Left hindlimb (tissue), 1 donor: ENCODE measurements at places on chromosomes 16 and 17.

GRCh38 chr16:26005336-26005735 is 313.6 kb downstream of the HS3ST4 start:
- no peak for DNase-seq

DNA sequence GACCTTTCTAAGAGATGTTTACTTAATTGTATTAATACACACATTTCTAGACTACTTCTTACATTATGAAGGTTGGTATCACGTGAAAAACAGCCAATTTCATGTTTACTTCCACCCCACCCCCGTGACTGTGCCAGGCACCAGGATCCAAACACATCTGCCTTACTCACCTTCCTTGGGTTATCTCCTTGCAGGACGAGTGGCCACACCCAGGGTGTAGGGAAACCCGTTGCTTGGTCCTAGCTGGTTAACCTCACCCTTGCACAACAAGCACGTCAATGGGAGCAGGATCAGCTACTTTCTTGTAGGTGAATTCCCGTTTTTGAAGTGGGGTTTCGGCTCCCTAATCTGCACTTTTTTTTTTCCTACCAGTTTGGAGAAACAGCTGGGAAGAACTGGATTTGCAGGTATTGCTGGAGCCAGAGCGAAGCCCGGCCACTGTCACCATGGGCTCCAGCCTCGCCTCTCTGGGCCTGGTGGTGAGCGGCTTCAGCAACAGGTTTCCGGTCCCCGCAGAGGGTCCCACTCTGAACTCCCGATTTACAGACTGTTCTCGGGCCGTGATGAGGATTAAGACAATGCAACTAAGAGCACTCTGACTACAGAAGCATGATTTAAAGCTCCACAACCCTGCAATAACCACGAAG is 2.1 kb upstream of the UBB start:
- no peak for DNase-seq

DNA sequence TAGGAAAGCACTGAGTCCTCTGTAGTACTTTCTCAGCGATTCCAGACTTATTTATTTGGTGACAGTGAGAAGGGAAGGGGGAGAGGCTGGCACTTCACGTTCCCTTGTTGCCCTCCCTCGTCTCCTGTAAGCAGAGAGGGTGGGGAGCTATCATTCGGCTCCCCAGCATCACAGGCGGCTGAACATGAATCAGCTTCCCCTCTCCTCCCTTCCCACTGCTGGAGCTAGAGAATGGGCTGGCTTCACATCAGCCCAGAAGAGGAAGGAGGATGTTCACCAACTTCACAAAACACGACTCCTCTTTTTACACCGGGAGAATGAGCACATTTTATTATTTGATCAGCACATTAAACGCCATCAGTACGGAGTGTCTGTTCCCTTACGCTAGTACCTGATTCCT is 6.7 kb upstream of the CMIP start:
- DNase-seq: no peak

DNA sequence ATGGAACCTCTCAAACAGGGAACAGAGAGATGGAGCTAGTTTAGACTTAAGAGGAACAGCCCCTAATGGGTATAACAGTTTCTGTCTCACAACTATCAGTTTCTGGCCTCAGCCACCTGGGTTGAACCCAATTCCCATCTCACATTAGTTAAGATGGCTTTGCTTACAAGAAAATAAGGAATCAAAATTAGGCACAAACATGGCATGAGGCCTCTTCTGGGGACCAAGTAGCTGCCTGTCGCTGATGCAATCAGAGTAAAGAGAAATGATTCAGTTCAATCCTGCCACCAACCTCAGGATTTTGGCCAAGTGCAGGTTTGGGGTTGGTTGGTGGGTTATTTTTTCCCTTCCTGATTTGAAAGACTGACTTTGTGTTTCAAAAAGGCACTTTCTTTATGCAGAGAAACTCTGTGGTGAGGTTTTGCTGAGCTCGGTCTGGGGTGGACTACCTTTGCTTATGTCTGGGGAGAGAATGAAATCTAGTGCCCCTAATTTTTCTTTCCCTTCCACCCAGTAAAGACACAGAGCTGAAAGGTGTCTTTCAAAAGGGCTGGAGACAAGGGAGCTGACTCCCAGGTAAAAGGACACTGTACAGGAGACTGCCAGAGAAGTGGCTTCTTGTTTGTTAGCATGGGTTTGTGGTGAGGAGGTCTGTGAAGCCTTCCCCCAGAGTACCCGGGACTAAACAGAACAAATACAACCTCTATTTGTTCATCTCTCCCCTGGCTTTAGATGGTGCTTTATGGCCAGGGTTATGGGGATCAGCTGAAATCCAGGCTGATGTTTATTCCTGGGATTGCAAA is 44.8 kb upstream of the NFAT5 start:
- no peak for DNase-seq

GRCh38 chr17:14058051-14058450 is 11.3 kb upstream of the COX10 start:
- DNase-seq: no peak

DNA sequence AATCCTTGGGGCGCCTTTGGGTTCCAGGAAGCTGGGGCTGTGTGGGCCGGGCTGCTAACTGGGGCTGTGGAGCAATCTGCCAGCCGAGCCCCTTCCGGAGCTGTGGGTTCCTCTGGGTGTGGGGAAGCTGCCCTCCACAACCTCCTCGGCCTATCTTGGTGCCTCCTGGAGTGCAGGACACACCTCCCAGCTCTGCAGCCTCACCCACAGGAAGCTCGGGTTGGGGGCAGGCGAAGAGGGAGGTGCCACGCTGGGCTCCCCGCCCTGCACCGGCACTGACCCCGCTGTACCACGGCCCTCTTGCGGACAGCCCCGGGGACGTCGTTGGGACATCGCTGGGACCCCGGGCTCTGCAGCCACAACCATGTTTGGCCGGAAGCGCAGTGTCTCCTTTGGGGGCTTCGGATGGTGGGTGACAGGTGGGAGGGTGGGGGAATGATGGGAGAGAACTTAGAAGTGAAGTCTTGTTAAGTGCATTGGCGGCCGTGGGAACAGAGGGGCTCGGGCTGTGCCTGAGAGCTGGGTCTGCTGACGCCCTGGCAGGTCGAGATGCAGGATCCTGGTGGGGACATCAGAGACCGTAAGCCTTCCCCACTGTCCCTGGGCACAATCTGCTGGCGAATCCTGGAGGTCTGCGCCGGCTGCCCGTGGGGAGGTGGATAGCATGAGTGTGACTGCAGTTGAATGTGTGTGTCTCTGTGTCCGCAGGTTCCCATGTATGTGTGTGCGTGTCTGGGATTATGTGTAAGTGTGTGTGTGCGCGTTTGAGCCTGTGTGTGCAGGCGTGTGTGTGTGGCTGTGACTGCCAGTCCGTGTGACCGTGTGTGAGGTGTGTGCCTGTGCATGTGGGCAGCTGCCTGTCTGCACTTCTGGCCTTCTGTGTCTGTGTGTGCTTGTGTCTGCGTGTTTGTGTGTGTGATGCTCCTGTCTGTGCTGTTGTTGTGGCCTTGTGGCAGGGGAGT is at the start of gene RAP1GAP2:
RAP1GAP2 (plus strand) TSS at position 275 of the 962 bp plus-strand sequence; CDS start at position 365, 90 bp downstream.
- no peak for DNase-seq

GRCh38 chr17:30821871-30822723 is 2.4 kb downstream of the CRLF3 start:
- DNase-seq: no peak

DNA sequence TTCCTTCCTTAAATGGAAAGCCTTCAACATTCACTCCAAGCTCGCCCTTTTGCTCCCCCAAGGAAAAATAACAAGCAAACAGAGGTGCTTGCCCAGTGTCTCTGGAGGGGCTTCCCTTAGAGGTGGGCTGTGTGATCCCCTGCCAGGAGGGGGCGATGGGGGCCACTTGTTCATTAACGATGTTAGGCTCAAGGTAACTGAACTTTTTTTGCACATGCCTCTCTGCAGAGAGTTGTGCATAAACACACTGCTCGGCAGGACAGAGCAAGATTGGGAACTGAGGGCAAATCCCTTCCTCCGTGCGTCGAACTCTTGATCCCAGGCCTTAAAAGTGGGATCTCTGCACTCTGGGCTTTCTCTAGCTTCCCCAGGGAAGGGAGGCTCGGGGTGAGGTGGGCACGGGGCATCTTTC is 15.5 kb upstream of the NAGLU start:
- peak; percentile 60 for DNase-seq

- DNase-seq: peak; percentile 41
Measured at GRCh38 chr17:29593591-29594518, 923 bp downstream of the ANKRD13B start.

DNA sequence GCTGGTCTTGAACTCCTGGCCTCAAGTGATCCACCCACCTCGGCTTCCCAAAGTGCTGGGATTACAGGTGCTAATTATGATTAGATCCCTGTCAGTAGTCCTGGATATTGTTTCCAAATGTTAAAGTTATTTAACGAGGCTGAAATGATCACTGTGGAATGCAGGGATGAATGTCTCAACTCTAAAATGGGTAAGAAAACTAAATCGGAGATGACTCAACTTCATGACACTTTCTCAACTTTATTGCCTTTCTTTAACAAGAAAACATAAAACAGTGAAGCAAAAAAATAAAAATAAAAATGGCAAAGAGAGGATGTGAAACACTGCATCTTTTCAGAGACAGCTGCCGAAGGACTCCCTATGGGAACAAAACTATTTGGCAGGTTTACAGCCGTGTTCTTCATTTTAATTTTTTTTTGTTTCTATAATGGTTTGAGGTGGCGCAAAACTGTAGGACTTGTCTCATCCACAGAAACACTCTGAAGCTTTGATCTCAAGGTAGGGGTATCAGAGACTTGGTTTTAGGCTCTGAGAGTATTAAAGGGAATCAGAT is 382.0 kb downstream of the GRIN2A start:
- DNase-seq: no peak

DNA sequence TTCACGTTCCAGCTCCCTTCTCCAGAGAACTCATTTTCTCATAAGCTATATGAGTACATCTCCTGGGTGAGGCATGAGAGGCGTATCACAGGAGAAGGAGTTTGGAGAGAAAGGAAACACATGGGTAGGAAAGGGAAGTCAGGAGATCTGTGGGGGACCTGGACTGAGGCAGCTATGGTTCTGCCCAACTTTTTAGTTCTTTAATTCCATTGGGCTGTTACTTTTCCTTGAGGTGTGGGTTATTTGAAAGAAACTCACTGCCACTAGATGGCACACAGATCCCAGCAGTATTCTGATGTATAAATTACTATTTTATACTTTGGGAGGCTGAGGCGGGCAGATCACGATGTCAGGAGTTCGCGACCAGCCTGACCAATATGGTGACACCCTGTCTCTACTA is 63.6 kb downstream of the NUP93 start:
- DNase-seq: no peak

GRCh38 chr17:65418622-65419021 is 142.8 kb downstream of the AXIN2 start:
- no peak for DNase-seq

DNA sequence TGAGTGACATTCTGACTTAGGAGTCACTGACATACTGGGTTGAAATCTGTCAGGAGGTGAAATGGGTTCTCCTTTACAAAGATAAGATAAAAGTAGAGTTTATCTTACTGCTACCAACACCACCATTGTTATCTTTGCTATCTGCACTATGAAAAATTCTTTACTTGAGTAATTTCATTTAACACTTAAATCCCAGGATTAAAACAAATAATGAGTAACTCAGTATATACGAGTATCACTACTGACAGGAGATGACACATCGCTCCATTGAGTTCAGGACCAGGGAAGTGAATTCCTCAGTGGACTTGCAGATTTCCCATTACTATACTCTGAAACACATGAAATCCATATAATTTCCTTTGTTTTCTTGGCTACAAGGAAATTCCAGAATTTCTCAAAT is 242.1 kb upstream of the NLRP1 start:
- DNase-seq: no peak

GRCh38 chr16:79593074-79593531 is 7.4 kb downstream of the MAF start:
- DNase-seq: no peak

- no peak for DNase-seq
Measured at GRCh38 chr17:50275279-50275678, 1.0 kb downstream of the TMEM92 start.

GRCh38 chr17:39461926-39462569 is 762 bp downstream of the CDK12 start:
- peak; percentile 81 for DNase-seq

- no peak for DNase-seq
Measured at GRCh38 chr16:85735225-85735635, 15.7 kb downstream of the C16orf74 start.

- no peak for DNase-seq
Measured at GRCh38 chr16:81841722-81842121, 62.6 kb downstream of the PLCG2 start.

DNA sequence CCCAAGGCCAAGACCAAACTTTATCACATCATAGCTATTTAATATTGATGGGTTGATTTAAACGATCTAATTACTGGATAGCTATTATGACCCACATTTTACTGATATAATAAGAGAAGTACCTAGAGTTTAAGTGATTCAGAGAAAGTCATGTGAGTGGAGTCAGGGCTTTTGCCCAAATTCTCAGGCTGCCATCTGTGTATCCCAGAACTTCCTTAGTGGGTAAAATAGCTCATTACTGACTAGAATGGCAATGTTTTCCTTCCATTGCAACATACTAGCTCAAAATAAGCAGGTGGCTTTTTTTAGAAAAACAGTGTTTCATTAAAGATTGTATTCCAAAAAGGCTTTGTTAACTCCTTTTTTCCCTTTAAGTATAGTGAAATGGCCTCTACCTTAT is 113.9 kb upstream of the MAF start:
- no peak for DNase-seq

- no peak for DNase-seq
Measured at GRCh38 chr16:15770512-15770911, 86.3 kb downstream of the MYH11 start.

- DNase-seq: no peak
Measured at GRCh38 chr17:77033892-77034404, 106.8 kb upstream of the SEC14L1 start.

- DNase-seq: no peak
Measured at GRCh38 chr16:8831871-8832716, 34.5 kb downstream of the PMM2 start.

GRCh38 chr17:9974448-9975381 is 69.6 kb upstream of the RCVRN start:
- no peak for DNase-seq

DNA sequence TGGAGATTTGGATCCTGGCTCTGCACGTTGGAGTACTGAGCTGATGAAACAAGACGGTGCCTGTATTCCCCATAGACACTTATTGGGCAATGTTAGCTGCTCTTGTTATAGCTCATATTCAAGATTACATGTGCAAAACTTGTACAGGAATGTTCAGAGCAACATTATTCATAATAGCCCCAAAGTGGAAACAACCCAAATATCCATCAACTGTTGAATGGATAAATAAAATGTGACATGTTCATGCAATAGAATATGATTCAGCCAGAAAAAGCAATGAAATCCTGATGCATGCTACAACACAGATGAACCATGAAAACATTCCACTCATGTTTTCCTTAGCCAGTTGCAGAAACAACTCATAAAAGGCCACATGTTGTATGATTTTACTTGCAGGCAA is 5.7 kb upstream of the SDR42E1 start:
- no peak for DNase-seq

GRCh38 chr17:8436169-8436843 is 622 bp downstream of the NDEL1 start:
- peak; percentile 81 for DNase-seq

GRCh38 chr17:55325406-55325805 is 60.6 kb downstream of the HLF start:
- no peak for DNase-seq
